Activated CD4-positive, alpha-beta T cell treated with anti-CD3 and anti-CD28 coated beads, Interleukin-2, amount 10 ng/mL, durations not matched to agents 24 days and 14 days (primary cell): ENCODE measurements at places on chromosomes 7 and 10. TPM values are rescaled to one million over a fixed set of nuclear protein-coding genes. Genes with fewer than 3 reads are reported as not detected.

DNA sequence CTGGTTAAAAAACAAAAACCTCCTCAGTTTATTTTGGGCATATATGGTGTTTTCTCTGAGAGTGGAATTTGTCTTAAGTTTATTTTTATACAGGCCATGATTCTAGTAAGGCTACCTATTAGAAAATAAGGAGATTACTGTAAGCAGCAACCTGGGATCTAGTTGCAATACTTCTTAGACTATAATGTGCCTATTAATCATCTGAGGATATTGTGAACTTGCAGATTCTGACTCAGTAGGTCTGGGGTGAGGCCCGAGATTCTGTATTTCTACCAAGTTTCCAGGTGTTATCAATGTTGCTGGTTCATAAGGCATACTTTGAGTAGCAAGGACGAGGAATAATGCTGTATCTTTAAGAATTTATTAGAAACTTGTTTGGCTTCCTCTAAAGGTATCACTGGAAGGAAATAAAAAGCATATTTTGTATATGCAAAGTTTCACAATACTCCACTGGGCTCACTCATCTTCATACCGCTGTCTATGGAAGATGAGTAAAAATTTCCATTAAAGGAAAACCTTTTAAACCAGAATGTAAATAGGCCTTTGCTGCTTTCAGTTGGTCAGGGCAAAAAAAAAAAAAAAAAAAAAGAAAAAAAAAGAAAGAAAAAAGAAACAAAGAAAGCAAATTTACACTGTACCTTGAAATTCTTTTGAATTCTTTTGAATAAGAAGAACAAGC is 105.8 kb downstream of the BMPER start:
- no peaks in the 10 kb centered on the region for H3K27me3 ChIP-seq
- no peak overlapping the region for H3K4me3 ChIP-seq
- no peak for DNase-seq
- H3K36me3 ChIP-seq, result no peaks in the 10 kb centered on the region
- no peak overlapping the region for H3K27ac ChIP-seq
- H3K4me1 ChIP-seq, result no peaks in the 10 kb centered on the region

DNA sequence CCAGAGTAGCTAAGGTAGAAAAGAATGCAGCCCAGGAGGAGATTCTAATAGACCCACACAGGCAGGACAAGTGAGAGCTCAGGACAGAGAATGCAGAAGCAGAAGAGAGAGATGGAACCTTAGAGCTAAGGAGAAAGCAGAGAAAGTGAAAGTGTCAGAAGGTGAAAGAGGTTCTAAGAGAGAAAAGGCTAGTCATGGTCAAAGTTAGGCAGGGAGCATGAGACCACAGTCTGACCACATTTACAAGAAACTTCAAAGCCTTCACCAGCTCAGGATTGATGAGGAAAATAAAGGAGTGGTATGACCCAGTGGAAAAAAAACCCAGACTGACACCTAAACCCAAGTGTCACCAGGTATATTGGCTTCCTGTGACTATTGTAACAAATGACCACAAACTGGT is 131.8 kb upstream of the WDR11 start:
- no peaks in the 10 kb centered on the region for H3K27me3 ChIP-seq
- DNase-seq, result no peak
- no peaks in the 10 kb centered on the region for H3K36me3 ChIP-seq
- no peaks in the 10 kb centered on the region for H3K4me1 ChIP-seq
- no peak overlapping the region for H3K4me3 ChIP-seq
- no peak overlapping the region for H3K27ac ChIP-seq

CYP3A7 gene
- not detected in 2 replicates for total RNA-seq

GRCh38 chr7:100130608-100131453 is 4.1 kb downstream of the MBLAC1 start:
- H3K27ac ChIP-seq, result no peak overlapping the region
- no peaks in the 10 kb centered on the region for H3K27me3 ChIP-seq
- DNase-seq, result peak; percentile 96
- peaks cover 19% of the 10 kb centered on the region for H3K4me1 ChIP-seq

- H3K27ac ChIP-seq, result no peak overlapping the region
- DNase-seq, result no peak
- H3K36me3 ChIP-seq, result no peaks in the 10 kb centered on the region
- H3K27me3 ChIP-seq, result no peaks in the 10 kb centered on the region
- peaks cover 3% of the 10 kb centered on the region for H3K4me1 ChIP-seq
These were observed 30.9 kb upstream of the ITGB8 start for GRCh38 chr7:20299647-20300312.

- DNase-seq, result peak; percentile 80
- peak overlapping the region; percentile 93 for H3K4me3 ChIP-seq
- H3K4me1 ChIP-seq, result peaks cover 20% of the 10 kb centered on the region
- H3K36me3 ChIP-seq, result peaks cover 15% of the 10 kb centered on the region
These were observed 1.0 kb downstream of the ATE1 start for GRCh38 chr10:121926671-121927317.

DNA sequence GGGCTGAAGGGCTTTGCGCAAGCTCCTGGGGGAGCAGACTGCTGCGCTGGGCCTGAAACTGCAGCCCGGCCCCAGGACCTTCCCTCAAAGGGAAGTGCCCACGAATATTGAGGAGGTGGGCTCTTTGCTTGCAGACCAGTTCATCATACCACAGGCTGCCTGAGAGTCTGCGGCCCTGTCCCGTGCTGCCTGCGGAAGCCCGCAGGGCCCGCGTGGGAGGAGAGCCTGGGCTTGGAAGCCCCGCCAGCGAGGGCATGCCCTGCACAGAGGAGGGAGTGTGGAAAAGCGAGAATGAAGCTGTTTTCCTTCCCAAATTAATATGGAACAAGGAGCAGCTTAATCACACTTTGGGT is 83.6 kb upstream of the MKI67 start:
- peaks cover 16% of the 10 kb centered on the region for H3K27me3 ChIP-seq
- peaks cover 2% of the 10 kb centered on the region for H3K36me3 ChIP-seq
- peak overlapping the region; percentile 81 for H3K4me3 ChIP-seq
- H3K27ac ChIP-seq, result peak overlapping the region; percentile 74

DNA sequence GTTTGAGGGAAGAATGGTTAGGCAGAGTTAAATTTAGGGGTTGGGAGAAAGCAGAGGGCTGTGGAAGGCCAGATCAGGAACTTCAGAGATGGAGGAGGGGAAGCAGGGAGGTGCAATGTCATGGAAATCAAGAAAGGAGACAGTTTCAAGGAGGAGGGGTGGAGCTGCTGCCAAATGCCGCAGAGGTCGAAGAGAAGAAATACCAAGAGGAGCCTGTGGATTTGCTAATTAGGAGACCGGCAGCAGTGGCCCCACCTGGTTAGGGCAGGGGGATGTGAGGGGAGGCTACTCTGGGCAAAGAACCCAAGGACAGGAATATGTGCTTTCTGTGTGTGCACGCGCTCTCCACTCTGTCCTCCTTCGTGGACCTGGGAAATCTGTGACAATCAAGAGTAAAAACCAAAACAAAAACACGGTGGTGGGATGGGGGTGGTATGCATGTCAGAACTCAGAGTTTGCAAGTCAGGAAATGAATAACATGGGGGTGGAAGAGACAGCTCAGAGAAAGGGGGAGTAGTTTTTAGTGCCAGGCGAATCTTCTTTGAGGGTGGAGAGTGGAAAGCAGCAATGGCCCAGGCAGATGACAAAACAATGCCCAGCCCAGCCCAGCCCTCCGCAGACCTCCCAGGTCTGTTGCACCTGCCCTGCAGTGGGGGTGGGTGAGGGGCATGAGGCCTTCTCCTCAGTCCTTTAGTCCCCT is 102.9 kb upstream of the PAX2 start:
- H3K4me1 ChIP-seq, result peaks cover 2% of the 10 kb centered on the region
- H3K27me3 ChIP-seq, result peaks cover 58% of the 10 kb centered on the region
- DNase-seq, result no peak
- H3K4me3 ChIP-seq, result no peak overlapping the region
- H3K27ac ChIP-seq, result no peak overlapping the region
- H3K36me3 ChIP-seq, result no peaks in the 10 kb centered on the region

DNA sequence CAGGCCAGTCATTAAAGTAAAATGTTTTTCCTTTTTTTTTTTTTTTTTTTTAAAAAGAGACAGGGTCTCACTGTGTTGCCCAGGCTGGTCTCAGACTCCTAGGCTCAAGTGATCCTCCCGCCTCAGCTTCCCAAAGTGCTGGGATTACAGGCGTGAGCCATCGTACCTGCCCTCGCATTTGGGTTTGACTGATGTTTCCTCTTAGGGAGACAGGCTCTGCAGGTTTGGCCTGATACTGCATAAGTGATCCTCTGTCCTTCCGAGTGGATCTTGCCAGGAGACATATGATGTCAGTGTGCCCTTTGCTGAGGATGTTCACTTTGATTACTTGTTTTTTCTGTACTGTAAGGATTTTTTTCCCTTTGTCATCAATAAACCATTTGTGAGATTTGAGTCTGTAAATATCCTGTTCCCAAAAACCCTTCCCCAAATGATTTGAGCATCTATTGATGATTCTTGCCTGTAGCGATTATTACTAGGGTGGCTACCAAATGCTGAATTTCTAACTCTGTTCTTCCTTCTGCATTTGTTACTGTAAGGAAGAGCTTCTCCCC is 19.7 kb downstream of the LIMK1 start:
- H3K4me1 ChIP-seq, result no peaks in the 10 kb centered on the region
- H3K4me3 ChIP-seq, result no peak overlapping the region
- DNase-seq, result no peak
- H3K27ac ChIP-seq, result no peak overlapping the region

GRCh38 chr7:34718867-34719266 is 60.8 kb downstream of the NPSR1 start:
- no peaks in the 10 kb centered on the region for H3K36me3 ChIP-seq
- H3K4me3 ChIP-seq, result no peak overlapping the region
- H3K4me1 ChIP-seq, result peaks cover 7% of the 10 kb centered on the region
- no peaks in the 10 kb centered on the region for H3K27me3 ChIP-seq
- DNase-seq, result no peak
- no peak overlapping the region for H3K27ac ChIP-seq

DNA sequence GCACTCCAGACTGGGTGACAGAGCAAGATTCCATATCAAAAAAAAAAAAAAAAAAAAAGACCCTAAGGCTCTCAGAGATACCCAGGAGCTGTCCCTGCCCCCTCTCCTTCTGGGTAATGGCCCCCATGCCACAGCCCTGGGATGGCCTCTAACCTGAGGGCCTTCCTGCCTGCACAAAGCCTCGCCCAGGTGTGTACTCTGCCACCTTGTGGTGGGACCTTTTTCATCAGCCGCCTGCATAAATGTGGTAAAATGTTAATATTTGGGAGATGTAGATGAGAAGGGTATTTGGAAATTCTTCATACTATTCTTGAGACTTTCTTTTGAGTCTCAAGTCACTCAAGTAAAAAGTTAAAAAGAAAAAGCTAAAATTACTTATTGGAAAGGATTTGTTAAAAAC is 46.3 kb upstream of the RNF216 start:
- H3K27ac ChIP-seq, result no peak overlapping the region
- H3K4me1 ChIP-seq, result peaks cover 13% of the 10 kb centered on the region
- H3K36me3 ChIP-seq, result peaks cover 3% of the 10 kb centered on the region
- no peak overlapping the region for H3K4me3 ChIP-seq
- H3K27me3 ChIP-seq, result no peaks in the 10 kb centered on the region
- peak; percentile 84 for DNase-seq

GFRA1 gene
- total RNA-seq, result not detected in 2 replicates
